NCI-H524 treated with DMSO at 0.1 percent for 48 hours (cell line): ENCODE measurements at places on chromosomes 7 and 10.

DNA sequence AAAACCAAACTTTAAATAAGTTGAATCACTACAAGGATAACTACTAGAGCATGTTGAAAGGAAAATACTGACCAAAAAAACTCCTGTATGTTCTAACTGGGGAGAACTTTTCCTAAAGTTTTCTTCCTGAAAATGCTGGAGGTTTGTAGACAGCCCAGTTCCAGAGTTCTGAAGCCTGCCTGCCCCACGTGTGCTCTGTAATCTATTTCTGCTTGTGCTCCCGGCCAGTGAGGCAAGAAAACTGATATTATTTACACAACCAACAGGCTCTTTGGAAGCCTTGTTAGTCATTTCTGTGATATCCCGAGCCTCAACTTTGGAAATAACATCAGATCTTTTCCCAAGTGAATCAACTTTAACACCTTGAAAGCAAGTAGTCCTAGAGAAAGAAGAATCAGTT lies 46.7 kb downstream of the ZFAND4 start:
- DNase-seq = no peak

GRCh38 chr10:130221456-130222375 lies 85.5 kb downstream of the GLRX3 start:
- DNase-seq = no peak

DNA sequence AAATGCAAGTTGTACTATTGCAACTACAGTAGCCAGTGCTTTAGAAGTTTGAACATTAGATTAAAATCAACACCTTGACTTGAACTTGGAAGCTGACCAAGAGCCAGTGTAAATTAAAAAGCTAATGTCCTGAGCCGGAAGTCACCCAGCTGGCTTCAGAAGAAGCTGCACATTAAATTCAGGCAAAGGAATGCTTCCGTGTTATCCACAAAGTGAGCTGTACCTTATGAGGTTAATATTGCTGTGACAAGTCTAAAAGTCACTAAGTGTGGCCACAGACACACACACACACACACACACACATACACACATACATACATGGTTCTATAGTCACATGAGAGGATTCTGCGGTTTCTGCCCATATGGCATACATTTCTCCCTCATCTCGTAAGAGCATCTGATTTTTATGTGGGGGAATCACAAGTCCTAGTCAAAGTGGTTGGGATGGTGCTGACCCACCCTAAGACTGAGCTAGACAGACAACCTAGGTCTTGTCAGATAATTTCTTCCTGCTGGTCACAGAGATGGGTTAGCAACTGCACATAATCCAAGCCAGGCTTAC lies 612.9 kb downstream of the SORCS1 start:
- no peak for DNase-seq

DNA sequence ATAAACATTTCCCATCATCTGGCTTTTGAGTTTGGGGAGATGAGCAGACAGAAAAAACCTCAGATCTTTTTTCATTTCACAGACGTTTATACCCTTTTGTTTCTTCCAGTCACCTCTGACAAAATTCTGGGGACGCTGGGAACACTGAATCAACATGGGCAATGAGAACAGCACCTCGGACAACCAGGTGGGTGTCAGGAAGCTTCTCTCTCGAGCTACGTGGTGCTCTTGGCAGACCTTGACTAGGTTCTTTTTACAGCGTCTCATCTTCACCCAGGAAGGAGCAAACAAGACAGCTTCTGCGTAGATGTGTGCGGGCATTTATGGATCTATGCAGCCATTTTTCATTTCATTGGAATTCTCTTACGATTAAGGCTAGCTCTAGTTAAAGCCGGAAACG lies 32.9 kb downstream of the TACC2 start:
- DNase-seq = no peak

- no peak for DNase-seq
Measured at GRCh38 chr7:39304668-39305405, 261.4 kb upstream of the YAE1 start.

DNA sequence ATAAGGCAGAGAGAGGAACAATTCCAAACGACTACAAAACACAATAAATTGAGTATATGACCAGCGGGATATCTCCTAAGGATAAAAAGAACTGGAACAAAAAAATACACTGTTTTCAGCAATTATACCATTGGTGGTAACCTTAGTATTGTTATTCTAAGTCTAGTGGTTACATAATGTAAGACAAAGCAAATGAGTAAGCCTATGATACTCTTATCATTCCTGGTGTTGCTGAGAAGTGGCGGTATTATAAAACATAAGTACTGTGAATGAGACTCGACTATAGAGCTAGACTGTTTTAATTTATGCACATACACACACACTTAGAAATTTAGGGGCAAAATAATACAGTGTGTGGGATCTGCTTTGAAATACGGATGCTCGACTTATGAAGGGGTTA lies 107.7 kb downstream of the NRBF2 start:
- DNase-seq = no peak

GRCh38 chr10:110016039-110016438 lies 8.3 kb downstream of the ADD3 start:
- DNase-seq = no peak

DNA sequence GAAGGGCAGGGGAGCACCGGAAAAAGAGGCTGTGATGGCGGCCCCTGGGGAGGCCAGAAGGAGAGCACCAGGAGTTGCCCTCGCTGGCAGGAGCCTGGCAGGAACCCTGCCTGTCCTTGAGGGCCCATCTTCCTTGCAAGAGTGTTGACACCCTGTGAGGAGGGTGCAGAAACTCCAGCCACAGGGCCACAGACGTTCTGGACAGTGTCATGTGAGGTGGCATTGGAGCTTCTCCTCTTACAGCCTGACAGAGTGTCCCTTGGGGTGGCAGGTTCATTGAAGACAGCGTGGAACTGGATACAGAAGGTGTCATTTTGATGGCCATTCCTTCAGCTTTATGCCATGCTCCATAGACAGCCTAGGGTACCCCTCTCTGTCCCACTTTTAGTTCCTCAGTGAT lies 54.2 kb downstream of the RBM20 start:
- DNase-seq = no peak

DNA sequence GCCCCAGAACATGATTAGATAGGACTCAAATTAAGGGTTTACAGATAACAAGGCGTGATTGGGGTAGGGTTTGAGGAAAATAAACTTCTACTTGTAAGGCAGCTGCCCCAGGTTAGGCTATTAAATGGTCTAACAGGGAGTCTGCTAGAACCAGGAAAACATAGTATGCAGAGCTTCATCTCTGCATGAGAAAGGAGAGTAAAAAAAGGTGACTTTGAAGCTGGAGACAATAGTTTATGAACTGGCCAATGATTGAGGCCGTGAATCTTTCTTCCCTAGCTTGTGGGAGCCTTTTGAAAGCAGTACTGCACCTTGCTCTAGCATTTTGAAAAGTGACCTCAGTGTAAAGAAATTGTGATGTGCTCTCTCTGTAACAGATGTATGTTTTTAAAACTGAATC lies 48.5 kb upstream of the STARD3NL start:
- no peak for DNase-seq

GRCh38 chr7:12062062-12062461 lies 149.0 kb upstream of the TMEM106B start:
- no peak for DNase-seq

- no peak for DNase-seq
Measured at GRCh38 chr7:2224491-2224928, 8.2 kb downstream of the MAD1L1 start.

- no peak for DNase-seq
Measured at GRCh38 chr10:70441161-70441894, at the start of gene NODAL. Gene NODAL, minus strand, starts transcription at chr10:70441681. Its CDS starts 14 bp downstream, at chr10:70441667.
